ENCODE measurements at places on chromosomes 3 and 15.
A peak's percentile ranks its signal among the peaks of the same experiment; 100 is the strongest.

DNA sequence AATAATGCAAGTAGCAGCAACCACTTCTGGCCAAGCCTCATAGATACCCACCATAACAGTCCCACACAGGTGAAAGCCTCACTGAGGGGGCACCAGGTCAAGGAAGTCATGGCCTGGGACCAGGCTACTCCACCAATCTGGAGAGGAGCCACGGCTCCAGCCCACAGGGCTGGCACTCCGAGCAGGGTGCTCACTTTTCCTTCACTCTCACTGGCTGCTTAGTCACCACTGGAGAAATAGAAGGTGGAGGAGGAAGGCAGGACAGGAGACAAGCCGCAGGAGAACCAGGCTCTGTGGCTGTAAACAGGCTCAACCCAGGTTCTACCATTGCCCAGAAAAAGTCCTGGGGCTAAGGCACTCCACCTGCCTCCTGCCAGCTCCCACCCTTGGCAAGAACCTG lies 1.2 kb downstream of the USP19 start:
- DNase-seq: no peak

DNA sequence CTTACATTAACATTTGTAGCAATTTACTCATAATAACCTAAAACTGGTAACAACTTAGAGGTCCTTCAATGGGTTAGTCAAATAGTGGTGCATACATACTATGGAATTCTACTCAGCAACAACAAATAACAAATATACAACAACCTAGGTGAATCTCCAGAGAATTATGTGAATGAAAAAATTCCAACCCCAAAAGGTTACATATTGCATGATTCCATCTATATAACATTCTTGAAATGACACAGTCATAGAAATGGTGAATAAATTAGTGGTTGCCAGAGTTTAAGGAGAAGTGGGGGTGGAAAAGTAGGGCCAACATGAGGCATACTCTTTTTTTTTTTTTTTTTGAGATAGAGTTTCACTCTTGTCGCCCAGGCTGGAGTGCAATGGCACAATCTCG lies 12.7 kb upstream of the SNTN start:
- DNase-seq: no peak

DNA sequence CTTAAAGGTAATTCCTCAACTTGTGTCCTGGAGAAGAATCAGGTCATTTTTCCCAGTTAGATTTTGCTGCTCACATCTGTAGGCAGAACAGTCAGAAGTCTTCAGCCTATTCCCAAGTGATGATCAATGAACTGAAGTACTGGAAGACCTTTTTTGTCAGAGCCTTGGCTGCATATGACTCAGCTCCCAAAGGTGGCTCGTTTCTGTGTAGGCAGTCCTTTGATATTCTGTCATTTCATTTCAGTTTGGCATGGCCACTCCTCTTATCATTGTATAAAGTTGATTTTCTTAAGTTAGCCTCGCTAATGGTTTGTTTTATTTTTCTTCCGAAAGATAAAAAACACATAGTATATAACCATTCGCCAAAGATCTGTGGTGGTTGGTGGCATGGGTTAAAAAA lies 90.7 kb downstream of the KLHL25 start:
- DNase-seq: no peak

DNA sequence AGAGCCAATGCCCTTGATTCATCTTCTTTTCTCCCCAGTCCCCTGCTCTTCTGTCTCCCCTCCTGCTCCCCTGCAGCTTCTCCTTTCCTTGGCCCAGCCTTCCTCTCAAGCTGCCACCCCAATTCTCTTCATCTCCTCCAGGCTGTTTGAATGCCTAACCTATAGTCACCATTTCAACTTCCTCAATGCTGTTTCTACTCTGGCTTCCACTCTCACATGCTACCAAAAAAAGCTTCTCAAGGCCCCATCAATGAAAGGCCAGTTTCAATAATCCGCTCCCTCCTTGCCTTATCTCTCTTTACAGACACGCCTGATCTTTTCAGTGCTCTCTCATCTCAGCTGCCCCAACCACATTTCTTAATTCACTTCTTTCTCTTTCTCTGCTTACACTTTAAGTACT lies 212.2 kb upstream of the GPR149 start:
- DNase-seq: no peak

DNA sequence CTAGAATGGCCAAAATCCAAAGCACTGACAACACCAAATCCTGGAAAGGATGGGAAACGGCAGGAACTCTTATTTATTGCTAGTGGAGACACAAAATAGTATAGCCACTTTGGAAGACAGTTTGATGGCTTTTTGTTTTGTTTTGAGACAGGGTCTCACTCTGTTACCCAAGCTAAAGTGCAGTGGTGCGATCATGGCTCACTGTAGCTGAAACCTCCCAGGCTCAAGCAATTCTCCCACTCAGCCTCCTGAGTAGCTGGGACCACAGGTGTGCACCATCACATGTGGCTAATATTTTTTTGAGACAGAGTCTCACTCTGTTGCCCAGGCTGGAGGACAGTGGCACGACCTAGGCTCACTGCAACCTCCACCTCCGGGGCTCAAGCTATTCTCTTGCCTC lies 27.3 kb upstream of the GPR160 start:
- DNase-seq: no peak

DNA sequence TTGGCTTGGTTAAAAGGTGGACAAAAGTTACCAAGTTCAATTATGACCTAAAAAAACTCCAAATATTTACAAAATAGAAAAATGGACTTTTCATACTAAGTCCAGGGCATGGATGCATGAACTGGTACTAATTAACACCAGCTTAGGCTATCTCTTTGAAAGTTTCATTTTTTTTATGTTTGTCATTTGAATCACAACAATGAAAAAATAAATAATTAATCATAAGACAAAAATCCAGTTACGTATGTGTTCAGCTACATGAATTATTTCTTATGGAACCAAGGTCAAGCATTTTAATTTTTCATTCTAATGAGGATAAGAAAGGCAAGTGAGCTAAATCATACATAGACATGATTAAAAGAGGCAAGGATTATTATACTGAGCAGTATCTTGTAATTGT lies 23.7 kb upstream of the STRIT1 start:
- no peak for DNase-seq

DNA sequence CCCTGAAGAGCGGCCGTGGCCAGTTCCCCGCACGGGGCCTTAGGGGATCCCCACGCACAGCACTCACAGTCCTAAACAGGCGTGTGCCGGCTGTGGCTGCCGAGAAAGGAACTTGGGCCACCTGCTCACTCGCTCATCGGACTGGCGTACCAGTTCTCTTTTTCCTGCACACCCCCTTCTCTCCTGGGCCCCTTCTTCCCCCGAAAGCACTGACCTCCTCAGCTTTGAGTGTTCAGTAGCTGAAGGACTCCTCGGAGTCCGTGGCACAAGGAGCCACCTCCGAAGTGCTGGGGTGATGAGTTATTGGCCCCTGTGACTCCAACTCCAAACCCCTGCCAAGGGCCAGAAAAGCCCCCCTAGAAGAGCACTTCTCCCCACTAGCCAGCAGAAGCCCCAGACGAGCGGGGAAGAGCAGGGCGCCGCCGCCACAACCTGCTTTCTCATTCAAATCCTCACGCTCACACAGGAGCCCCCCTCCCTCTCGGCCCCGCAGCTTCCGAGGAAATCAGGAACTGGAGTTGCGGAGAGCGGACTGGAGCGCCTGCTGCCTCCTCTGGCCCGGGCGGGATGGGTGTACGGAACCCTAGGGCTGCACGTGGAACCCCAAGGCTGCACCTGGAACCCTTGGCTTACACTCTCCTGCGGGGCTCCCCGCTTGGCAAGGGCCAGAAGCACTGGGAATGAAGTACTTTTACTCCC lies at the start of gene PLCH1:
TSS of gene PLCH1 (minus strand) at position 446 of the 699 bp plus-strand sequence. CDS start 40,847 bp downstream, outside the sequence.
- peak; percentile 92 for DNase-seq

GRCh38 chr3:136899622-136900158 lies 37.7 kb downstream of the NCK1 start:
- peak; percentile 56 for DNase-seq

GRCh38 chr3:112111785-112112402 lies 21.2 kb downstream of the GCSAM start:
- peak; percentile 81 for DNase-seq

DNA sequence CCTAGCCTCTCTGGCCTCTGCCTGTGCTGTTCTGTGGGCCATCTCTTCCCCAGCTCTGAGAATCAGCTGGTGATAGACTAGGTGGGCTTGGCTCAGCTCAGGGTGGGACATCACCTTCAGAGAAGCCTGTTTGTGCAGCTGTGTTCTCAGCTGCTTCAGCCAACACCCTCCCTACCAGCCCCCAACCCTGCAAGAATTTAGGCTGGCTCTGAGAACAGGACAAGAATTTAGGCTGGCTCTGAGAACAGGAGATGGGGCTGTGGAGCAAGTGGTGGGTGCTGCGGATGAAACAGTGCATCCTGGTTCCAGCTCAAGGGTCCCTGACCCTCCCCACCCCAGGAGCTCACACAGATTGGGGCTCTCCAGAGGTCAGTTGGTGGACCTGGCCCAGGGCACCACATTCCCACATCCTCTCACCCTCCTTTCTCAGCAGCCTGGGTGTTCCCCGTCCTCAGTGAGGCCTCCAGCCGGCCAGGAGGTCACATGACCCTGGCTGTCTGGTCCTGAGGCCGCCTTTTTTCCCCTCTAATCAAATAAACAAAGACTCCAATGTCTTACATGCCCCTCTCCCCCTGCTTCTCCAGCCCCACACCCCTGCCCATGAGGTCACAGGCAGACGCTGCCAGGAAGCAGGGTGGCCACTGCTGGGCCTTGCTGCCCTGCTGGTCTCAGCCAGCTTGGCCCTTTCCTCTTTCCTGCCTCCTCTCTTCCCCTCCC lies 14.9 kb downstream of the PLEKHO2 start:
- DNase-seq: peak; percentile 96

DNA sequence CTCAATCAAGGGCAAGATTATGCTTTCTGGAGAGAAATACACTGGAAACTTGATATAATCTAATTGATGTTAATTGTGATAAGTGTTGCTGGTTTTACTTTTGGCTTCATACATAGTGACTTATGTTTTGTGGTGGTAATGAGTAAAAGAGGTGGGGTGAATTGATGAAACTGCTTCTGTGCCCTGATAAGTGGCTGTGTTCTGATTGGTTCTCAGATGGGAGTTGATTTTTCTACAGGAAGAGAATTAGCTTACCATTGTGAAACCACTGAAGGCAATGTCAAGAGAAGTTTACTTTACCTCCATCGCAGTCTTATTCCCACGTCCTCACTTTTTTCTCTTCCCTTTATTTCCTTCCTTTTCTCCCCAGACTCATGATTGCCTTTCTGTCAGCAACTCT lies 23.8 kb downstream of the TMEM45A start:
- no peak for DNase-seq

DNA sequence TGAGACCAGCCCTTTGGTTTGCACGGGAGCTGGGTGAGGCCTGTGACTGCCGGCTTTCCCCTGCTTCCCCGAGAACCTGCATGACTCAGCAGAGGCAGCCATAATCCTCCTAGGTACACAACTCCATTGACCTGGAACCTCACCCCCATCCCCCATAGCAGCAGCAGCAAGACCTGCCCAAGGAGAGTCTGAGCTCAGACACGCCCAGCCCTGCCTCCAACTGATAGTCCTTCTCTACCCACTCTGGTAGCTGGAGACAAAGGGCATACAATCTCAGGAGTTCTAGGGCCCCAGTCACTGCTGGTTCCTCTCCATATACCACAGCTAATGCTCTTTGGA lies 141.0 kb upstream of the ARHGEF26 start:
- no peak for DNase-seq

- no peak for DNase-seq
These were observed 18.3 kb downstream of the MAGEL2 start for GRCh38 chr15:23629234-23629805.

DNA sequence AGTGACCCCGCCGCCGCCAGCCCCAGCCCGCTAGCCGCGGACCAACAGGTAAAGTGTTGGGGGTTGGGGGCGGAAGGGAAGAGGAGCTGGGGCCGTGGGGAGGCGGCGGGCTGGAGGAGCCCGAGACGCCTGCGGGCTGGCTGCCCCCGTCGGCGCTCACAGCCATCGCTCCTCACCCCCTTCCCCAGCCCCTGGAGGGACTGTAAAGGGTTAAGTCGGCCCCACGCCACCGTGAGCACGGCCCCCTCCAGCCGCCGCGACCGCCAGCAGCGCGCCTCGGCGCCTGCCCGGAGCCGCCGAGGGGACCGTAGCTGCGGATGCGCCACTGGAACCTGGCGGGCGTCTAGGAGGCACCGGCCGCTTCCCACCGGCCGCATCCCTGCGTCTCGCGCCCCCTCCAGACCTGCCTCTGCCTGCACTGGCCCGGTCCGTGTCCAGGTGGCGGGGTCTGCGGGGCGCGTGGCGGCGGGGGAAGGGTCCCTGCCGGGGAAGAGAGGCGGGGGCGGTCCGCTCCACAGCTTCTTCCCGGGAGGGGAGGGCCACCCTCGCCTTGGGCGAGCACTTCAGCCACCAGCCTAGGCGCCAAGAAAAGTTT lies 522 bp downstream of the MED12L start:
- peak; percentile 82 for DNase-seq

- no peak for DNase-seq
These were observed 457.4 kb downstream of the IGSF11 start for GRCh38 chr3:118577055-118577777.

GRCh38 chr15:31964586-31965307 lies 65.6 kb upstream of the CHRNA7 start:
- DNase-seq: no peak

- DNase-seq: no peak
These were observed 68.0 kb downstream of the OXNAD1 start for GRCh38 chr3:16332904-16333426.

GRCh38 chr3:141830508-141830907 lies 45.9 kb upstream of the ATP1B3 start:
- peak; percentile 91 for DNase-seq

GRCh38 chr3:125002414-125003368 lies 53.1 kb downstream of the HEG1 start:
- no peak for DNase-seq

DNA sequence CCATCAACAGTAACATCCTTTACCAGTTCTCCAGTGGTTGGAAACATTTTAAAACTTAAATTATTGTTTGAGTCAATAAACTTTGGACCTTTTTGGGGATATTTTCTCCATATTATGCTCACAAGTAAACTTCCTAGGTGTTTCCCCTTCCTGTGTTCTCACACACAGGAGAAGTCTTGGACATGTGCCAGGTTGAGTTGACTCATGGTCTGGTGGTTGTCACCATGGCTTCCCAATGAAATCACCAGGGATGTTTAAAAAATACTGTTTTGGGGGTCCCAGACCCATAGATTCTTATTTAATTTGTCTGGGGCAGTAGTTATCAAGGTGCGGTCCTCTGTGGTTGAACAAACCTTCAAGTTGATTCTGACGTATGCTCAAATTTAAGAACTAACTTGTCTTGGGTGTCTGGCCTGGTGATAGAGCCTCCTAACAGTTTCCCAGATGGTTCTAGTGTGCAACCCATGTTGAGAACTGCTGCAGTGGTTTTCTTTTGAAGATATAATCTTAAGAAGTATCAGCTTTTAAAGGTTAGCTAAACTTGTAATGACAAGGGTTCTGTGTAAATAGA lies 291.8 kb downstream of the EDEM1 start:
- no peak for DNase-seq
